Activated T-cell treated with anti-CD3 and anti-CD28 coated beads, Interleukin-2, amount 50 U/mL, for 1 hour (primary cell): ENCODE measurements at places on chromosomes 12 and 14.

DNA sequence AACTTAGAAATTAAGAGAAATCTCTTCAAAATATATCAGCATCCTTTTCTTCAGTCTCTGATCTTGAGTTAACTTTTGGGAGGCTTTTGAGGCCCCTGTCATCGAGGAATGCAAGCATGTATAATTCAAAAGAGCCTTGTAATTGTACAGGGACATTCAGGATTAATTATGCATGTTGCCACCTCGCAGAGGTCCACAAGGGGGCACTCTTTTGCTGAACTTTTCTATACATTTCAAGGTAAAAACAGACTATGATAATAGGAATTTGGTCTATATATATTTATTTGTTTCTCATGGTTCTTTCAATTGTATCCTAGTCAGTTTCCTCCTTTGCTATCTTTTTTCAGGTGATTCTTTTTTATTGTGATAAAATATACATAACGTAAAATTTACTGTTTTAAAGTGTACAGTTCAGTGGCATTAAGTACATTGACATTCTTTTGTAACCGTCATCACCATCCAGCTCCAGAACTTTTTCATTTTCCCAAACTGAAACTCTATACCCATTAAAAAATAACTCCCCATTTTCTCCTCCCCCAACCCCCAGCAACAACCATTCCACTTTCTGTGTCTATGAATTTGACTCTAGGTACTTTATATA, 47.0 kb upstream of the SLC2A13 start:
- DNase-seq = peak; percentile 34

DNA sequence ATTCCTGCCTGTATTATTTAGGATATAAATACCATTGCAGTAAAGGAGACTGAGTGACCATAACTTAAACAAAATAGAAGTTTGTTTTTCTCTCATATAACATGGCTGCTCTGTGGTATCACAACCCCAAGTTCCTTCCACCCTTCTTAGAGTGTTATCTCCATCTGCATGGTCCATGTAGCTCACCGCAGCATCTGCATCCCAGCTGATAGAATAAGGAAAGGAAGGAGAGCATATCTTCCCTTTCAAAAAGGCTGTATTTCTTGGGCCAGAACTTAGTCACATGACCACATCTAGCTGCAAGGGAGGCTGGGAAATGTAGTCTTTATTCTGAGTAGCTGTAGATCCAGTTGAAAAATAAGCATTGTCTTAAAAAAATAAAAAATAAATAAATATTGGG, 184.8 kb upstream of the NUDT4 start:
- no peak for DNase-seq

DNA sequence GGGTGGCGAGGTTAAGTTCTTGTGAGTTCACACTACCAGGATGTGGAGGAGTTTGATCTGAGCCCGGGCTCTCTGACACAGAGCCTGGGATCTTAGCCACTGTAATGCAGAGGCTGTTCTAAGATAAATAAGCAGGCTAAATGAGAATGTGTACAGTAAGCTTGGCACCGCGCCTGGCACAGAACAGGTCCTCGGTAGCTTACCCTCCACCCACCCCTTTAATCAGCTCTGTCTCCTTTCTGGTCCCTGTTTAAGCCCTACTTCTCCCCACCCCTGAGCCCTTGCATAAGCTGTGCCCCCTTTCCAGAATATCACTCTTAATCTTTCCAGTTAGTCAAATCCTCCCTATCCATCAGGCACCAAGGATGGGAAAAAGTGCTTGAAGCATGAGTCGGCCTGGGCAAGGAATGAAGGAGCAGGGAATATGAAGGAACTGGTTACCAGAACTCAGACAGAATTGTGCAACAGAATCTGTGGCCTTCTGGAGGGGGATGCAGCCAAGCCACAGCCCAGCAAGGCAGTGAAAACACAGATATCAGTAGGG, 32.8 kb upstream of the CMKLR1 start:
- no peak for DNase-seq

GRCh38 chr14:38662781-38663180, 406.9 kb upstream of the CLEC14A start:
- DNase-seq = no peak

DNA sequence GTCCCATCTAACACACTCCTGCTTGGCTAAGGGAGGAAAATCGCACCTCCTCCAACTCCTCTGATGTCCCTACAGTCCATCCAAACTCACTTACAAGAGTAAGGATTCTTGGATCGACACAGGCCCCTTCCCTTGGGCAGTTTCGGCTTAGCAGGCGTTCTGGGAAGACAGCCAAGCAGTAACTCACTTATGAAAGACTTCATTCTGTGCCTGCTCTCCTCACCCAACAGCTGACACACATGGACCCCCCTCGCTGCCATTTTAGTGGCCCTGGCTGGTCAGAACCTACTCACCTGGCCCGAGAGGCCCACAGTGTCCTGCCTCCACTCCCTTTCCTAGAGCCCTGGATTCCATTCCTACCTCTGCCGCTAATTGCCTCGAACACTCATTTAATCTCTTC, 52.3 kb upstream of the BCL2L14 start:
- no peak for DNase-seq

GRCh38 chr12:102171951-102172350, 25.7 kb downstream of the PMCH start:
- no peak for DNase-seq

- no peak for DNase-seq
Observed at GRCh38 chr14:74594606-74595005, 17.4 kb downstream of the LTBP2 start.

- no peak for DNase-seq
Observed at GRCh38 chr12:105672121-105672975, 341.9 kb downstream of the C12orf75 start.

DNA sequence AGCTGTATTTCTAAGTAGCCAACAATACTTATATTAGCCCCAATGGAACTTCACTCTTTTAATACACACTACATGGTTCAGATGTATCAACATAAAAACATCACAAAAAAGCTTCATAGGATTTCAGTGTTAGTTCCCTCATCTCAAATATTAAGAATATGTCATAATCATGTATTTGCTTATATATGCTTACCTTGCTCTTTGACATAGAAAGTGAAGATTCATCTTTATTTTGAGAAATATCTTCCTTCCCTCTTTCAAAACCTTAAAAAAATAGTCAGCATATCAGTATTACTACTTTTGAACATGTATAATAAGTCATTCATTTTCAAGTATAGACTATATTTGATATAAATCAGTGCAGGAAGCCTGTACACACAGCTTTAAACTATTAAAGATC, 62.2 kb upstream of the BBS10 start:
- no peak for DNase-seq

GRCh38 chr12:52790427-52791270, 5.3 kb downstream of the KRT3 start:
- DNase-seq = no peak

GRCh38 chr14:65012353-65012752, 25.7 kb downstream of the FNTB start:
- no peak for DNase-seq

GRCh38 chr12:109789526-109790048, 43.6 kb downstream of the TRPV4 start:
- no peak for DNase-seq

GRCh38 chr14:50798048-50798421, 32.9 kb downstream of the NIN start:
- DNase-seq = no peak

DNA sequence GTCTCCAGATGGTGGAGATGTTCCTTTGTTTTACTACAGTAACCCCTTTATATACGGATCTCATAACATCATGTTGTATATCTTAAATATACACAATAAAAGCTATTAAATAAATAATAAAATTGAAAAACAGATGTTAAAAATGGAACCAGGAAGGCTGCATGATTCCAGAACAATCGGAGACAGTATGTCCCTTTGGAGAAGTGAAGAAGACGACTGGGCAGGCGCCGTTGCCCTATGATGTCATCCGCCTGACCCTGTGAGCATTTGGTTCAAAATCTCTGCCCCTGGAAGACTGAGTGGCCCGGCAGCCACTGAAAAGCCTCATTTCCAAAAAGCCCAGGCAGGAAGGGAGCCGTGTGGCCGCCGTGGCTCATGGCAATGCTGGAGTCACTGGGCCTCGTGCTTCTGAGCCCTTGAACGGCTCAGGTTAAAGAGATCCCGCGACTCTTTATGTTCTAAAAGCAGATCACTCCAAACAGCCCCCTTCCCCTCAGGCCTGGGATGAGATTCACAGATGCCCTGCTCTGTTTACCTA, 30.8 kb downstream of the RIMBP2 start:
- DNase-seq = no peak

- no peak for DNase-seq
Observed at GRCh38 chr12:69630191-69630590, 19.5 kb upstream of the LRRC10 start.

DNA sequence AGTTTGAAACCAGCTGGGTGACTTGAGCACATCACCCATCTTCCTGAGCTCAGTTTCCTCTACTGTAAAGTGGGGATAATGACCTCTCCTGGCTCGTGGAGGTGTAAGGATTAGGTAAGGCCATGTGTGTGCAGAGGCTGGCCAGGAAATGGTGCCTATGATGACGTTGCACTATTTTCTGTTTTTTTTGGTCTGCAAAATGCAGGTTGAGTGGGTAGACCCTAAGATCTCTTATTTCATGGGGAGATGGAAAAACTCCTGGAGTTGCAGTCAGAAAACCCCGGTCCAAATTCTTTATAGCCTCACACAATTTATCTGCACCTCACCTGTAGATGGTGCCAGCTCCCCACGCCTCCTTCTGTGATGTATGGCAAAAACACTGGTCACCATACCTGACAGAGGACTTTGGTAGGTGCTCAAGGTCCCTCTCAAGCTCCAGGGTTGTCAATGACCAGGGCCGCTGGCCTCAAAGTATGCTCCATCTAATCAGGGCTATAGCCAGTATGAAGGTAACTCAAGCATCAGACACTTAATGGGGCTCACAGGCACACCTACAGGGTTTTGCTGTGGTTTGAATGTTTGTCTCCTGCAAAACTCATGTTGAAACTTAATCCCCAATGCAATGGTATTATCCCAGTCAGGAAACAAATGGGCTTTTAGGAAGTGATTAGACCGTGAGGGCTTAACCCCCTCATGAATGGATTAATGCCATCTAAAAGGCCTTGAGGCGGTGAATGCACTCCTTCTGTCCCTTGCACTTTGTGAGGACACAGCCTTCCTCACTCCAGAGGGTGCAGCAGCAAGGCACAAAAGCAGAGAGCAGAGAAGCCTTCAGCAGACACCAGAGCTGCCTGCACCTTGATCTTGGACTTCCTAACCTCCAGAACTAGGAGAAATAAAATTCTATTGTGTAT, 17.6 kb downstream of the C14orf132 start:
- DNase-seq = no peak

GRCh38 chr14:101926085-101926484, 38.3 kb upstream of the DYNC1H1 start:
- no peak for DNase-seq

DNA sequence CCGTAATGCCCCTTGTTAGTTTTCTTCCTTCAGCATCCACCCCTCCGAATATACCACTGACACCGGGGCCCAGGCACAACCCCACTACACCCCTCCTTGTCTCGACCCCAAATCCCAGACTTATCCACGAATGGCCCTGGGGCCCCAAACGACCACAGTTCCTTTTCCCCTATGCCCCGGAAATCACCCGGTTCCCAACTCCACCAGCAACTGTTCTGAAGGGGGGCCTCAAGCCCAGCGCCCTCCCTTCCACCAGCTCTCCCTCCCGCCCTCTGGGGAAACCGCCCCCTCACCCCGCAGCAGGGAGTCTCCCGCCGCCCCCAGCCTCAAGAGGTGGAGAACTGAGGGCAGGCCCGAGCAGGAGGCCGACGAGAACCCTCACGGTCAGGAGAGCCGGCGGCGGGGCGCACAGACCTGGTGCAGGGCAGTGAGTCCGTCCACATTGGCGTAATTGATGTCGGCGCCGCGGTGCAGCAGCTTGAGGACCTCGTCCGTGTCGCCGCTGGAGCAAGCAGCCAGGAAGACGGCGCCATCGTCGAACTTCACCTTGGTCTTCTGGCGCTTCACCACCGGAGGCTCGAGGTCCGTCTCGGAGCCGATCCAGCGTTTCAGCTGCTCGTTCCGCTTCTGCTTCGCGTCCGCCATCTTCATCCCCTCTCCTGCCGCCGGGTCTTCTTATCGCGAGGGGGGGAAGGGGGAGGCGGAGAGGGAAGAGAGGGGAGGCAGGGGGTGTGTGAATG, 446 bp downstream of the PPP1R12A start:
- DNase-seq = no peak

GRCh38 chr12:50415899-50416479, 15.3 kb downstream of the LARP4 start:
- DNase-seq = no peak

- peak; percentile 79 for DNase-seq
Observed at GRCh38 chr12:57632958-57633840, at the start of gene B4GALNT1. Gene B4GALNT1 (minus strand): TSS chr12:57633201. CDS start chr12:57632132, 1,069 bp downstream.

- no peak for DNase-seq
Observed at GRCh38 chr12:122882908-122883558, 12.9 kb downstream of the VPS37B start.

DNA sequence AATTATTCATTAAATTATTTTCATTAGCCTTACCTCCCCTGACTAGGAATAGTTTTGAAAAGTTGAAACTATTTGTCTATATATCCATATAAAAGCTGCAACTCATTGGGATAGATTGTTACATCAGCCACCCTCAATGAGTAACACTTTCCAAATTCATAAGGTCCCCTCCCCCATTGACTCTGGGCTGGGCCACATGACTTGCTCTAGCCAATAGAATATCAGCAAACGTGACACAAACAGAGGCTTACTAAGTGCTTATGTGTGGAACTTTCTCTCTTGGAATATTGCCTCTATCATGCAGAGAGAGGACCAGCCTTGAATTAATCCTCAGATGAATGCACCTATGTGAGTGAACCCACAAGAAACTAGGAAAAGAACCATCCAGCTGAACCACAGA, 213.7 kb downstream of the CCDC59 start:
- DNase-seq = no peak

GRCh38 chr12:65867394-65867793, 43.1 kb downstream of the HMGA2 start:
- no peak for DNase-seq

- DNase-seq = no peak
Observed at GRCh38 chr12:66058554-66058953, 72.0 kb downstream of the LLPH start.

DNA sequence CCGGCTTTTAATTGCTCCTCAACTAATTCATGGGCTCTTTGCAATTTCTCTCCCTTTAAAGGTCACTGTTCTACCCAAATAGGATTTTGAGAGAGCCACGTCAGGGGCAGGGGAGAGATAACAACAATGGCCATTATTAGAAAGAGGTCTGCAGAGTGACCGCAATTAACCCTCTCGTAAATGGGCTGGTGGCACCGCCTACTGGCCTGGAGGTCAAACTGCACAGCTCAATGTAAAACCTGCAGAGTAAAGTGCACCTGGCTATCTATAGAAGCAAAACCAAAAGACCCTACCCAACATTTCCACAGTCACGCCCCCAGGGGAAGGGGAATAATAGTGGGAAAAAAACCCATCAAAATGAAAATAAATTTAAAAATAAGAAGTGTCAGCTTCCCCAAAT, 21.6 kb upstream of the CLEC4E start:
- no peak for DNase-seq

GRCh38 chr12:53464685-53465418, 12.9 kb downstream of the PCBP2 start:
- no peak for DNase-seq

- DNase-seq = no peak
Observed at GRCh38 chr12:71069311-71069710, 88.5 kb downstream of the TSPAN8 start.

GRCh38 chr12:75452675-75453330, 27.8 kb upstream of the GLIPR1 start:
- no peak for DNase-seq
